Forelimb muscle (tissue), 1 donor: ENCODE measurements at places on chromosomes 5 and 9. TPM values are rescaled to one million over a fixed set of nuclear protein-coding genes. Genes with fewer than 3 reads are reported as not detected.

GRCh38 chr9:124256517-124257069, 1.2 kb upstream of the NEK6 start:
- DNase-seq = no peak

DNA sequence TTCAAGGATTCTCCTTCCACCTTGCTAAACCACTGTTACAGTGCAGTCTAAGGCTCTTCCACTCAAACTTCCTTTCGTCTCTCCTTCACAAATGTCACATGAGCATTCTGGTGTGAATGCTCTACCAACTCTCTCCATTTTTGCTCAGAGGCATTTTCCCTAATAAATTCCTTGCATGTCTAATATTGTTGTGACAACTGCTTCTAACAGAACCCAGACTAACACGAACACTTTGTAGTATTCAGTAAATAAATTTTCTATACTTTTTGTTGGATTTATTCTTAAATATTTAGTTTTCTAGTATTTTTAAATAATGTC, 24.0 kb downstream of the RAPGEF6 start:
- no peak for DNase-seq

DNA sequence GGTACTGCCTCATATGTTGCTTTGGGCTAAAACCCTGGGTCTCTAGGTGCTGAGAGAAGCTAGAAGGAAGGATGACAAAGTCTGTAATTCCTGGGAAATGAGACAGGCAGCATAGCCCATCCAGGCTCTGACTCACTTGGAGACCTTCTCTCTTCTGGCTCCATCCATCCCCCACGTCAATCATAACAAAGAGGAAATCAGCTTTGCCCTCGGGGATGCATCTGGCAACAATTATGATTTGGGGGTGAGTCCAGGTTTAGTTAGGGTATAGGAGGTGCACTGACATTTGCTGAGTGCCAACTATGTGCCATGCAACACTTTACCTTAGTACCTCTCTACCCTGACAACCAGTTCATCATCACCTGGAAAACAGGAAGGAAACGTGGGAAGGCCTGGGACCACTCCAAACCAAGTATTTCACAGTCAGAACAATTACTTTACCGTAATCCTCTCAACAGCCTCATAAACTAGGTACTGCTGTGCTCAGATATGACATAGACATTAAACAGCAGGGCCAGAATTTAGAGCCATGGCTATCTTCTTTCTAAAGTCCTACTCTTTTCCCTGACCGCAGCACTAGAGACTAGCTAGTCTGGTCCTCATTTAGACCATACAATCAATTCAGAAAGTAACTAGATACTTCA, 39.1 kb upstream of the GZMA start:
- DNase-seq = no peak

DNA sequence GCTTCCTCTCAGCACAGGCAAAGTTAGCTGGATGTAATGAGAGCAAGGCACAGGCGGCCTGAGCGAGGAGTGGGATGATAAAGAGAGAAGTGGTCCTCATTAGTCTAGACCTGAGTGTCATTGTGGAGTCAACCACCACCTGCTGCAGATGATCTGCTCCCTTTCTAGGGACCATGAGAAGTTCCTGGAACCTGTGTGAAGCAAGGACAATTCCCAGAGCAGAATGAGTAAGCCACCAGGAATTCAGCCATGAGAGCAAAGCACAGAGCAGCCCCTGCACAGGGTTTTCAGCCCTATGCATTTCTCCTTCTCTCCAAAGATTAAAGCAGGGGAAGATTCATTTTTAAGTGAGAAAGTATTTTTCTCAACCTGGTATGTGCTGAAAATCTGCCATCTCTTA, 146.8 kb upstream of the SPEF2 start:
- DNase-seq = no peak

DNA sequence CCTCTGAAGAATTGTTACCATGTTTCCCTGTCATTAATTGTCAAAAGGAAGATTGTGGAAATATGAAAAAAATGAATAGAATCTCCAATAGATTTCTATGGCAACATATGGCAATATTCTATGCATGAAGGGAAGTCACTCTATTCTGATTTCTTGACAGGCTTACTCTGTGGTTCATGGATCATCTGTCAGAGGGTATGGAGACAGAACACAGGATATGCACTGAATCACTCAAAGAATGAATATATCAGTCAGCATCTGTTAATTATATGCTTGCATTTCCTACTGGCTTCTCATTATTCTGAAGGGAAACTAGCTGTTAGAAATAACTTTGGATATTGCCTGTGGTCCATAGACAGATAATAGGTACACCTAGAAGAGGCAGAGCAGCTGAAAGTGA, 918.9 kb downstream of the DTWD2 start:
- DNase-seq = no peak

- no peak for DNase-seq
Observed at GRCh38 chr9:123447934-123448646, 92.1 kb downstream of the CRB2 start.

GRCh38 chr9:69030851-69031645, 4.5 kb upstream of the FXN start:
- DNase-seq = no peak

- no peak for DNase-seq
Observed at GRCh38 chr5:137858954-137859353, 8.7 kb upstream of the MYOT start.

DNA sequence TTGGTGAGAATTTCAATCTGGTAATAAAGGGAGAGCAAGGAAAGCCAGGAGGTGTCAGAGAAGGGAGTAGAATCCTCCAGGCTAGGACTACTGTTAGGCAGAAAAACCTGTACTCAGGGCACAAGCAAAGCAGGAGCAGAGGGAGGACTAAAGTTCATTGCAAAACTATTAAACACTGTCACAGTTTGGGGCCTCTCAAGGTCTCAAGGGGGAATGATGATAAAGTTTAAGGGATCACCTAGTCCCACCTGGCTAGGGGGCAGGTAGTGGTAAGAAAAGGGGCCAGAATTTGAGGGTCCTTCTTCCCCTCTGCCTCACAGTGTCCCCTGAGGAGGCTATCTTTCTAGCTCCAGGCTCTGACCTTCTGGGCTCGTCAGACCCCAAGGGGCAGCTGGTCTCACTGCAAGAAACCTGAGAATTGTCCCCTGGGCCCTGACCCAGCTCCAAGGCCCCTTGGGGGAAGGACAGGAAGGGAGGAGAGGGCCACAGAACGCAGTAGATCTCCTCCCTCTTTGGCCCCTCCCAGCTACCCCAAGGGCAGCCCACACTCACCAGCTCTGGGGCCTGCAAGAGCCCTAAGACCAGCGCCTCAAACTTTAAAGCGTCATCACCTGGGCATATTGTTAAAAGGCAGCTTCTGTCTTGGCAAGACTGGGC, 974 bp downstream of the CCDC69 start:
- DNase-seq = no peak

DNA sequence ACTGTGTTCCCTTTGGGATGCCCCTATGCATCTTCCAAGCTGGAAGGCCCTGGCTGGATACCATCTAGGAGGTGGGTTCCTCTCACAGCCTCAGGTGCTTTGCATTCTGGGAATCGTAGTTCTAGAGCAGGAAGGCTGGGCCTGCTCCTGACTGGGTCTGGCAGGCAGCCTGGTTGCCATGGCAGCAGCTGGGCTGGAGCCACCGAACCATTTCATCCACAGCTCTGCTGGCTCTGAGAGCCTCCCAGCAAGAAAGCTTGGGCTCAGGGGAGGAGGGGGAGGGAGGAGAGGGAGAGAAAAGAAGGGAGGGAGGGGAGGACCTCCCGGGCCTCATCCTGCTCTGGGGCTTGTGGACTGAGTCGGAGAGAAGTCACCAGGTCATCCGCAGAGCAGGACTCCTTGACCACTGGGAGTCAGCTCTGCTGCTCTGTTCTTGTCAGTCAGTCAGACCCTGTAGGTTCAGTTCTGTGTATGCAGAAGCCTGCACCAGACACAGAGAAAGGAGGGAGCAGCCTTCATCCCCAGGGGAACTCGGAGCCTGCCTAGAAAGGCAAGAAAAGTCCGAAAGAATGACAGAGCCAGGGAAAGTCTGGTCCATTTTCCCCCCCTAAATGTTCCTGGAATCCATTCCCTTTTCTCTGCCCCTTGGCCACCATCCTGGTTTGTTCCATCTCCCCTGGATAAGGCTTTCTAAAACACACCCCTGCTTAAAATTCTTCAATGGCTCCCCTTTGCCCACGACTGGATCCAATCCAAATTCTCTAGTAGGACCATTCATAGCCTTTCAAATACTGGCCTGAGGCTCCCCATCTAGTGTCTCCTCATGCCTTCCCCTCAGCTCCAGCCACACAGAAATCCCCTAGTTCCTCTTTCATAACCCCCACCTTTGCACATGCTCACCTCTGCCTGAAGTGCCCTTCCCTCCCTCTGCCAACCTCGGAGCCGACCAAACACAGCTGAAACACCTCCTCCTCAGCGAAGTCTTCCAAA, 65.4 kb upstream of the ARAP3 start:
- DNase-seq = no peak

DNA sequence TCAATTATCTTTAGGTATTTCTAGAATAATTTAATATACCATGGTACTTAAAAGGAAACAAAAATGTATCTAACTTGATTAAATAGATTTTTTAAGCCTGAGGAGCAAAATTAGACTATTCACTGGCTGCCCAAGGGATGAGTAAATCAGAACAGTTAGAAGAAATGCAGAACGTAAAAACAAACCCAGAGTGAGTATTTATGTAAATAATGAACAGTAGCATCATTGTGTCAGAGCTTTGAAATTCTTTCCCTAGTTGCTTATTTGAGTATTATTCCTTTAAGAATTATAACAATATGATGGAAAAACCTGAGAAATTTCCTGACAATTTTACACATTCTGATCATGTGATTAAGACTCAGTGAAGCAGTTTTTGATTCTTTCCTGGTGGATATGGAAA, 200.9 kb downstream of the GDNF start:
- DNase-seq = no peak

EQTN gene
- not detected for polyA plus RNA-seq

EPB41L4B gene
- polyA plus RNA-seq = 10.7 TPM

ELL2 gene
- 2.8 TPM for polyA plus RNA-seq

PCDHA3 gene
- 0.14 TPM for polyA plus RNA-seq
